Bronchial epithelial cell (primary cell): ENCODE measurements at places on chromosomes 1 and 21.
A peak's percentile ranks its signal among the peaks of the same experiment; 100 is the strongest.

DNA sequence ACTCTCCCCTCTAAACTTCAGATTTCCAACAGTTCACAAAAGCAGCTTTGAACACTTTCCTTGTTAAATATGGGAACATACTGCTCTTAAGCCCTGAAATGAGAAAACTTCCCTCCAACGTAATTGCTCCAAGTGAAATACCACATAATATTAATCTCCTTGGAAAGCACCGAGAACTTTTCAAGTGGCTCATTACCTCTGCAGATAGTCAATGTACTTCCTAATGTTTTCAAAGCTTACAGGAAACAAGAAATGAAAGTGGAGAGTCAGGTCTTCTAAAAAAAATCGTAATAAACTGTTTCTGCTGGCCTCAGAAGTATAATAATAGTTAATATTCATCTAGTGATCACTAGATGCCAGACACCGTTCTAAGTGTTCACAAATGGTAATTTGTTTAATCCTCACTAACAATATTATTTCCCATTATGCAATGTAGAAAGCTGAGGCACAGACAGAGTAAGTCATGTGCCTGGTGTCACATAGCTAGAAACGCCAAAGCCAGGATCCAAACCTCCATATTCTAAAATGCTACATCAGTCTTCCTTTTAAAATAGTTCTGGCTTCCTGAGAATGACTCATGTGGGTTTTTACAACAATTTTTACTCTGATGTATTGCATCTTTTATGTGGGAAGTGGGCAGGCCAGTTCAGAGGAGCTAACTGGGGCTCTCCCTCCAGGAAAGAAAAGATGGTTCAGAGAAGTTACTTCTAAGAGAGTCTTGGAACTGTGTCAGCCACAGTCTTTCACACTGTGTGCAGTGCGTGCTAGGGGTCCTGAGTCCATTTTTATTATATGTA lies 177.2 kb downstream of the PLPPR4 start:
- peak; percentile 7 for DNase-seq

- no peak for DNase-seq
These were observed 406.2 kb downstream of the PTPRU start for GRCh38 chr1:29642519-29642918.

DNA sequence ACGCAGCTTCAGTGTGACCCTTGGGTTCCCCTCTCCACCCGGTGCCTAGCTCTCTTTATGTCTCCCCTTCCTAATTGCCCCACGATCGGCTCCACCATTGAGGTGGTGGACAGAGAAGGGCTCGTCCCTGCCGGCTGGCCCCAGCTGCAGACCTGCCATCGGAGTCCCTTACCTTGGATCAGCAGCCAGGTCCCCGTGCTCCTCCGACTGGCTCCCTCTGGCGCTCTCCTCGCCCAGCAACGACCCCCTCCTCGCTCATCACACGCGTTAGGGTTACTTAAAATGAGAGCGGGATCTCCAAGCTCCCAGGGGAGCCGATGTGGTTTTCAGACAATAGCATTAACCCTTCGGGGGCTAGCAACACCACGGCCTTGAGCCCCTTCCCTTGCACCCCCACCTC lies 8.1 kb upstream of the ETV3L start:
- no peak for DNase-seq

GRCh38 chr1:18939398-18940302 lies 16.8 kb downstream of the IFFO2 start:
- peak; percentile 95 for DNase-seq

DNA sequence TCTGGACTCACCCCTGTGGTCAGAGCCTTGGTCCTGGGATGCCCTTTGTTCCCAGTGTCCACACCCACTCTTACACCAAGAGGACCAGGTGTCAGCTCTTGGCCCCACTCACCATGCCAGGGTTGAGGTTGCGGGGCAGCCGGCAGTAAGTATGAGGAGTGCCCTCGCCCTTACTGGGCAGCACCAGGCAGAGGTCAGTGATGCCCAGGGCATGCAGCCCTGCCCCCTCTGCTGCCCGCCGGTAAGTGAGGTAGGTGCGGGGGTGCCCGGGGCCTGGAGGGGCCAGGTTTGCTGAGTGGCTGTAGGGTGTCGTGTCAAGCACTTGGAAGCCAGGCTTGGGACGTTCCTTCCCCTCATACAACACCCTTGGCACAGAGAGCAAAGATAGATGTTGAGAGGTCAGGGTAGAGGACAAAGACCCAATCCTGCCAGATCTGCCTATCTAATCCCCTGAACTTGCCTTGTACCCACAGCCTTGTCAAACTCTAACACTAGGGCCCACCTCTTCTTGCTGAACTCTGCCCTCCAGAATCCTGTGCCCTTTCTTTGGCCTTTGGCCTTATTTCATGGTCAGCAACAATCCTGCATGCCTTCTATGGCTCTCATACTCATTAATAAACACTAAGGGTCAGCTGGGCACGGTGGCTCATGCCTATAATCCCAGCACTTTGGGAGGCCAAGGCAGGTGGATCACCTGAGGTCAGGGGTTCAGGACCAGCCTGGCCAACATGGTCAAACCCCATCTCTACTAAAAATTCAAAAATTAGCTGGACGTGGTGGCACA lies 3.6 kb downstream of the DENND4B start:
- DNase-seq: no peak

- peak; percentile 29 for DNase-seq
These were observed 9.3 kb upstream of the KLHDC8A start for GRCh38 chr1:205365945-205366463.

DNA sequence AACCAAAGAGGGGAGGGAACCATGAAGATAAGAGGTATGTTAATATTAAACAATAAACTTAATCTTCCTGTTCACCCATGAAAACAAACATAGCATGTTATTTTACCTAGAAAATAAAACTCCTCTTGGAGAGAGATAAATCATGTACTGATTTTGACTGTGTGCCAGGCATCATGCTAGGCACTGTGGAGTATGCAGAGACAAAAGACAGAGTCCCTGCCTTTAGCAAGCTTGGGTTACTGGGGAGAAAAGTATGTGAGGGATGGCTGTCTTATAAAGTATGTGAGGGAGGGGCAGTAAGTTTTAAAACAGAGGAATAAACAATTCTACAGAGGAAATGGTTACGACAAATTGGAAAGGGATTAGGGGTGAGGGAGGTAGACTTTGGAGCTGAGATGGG lies 129.5 kb upstream of the BEND5 start:
- DNase-seq: no peak

DNA sequence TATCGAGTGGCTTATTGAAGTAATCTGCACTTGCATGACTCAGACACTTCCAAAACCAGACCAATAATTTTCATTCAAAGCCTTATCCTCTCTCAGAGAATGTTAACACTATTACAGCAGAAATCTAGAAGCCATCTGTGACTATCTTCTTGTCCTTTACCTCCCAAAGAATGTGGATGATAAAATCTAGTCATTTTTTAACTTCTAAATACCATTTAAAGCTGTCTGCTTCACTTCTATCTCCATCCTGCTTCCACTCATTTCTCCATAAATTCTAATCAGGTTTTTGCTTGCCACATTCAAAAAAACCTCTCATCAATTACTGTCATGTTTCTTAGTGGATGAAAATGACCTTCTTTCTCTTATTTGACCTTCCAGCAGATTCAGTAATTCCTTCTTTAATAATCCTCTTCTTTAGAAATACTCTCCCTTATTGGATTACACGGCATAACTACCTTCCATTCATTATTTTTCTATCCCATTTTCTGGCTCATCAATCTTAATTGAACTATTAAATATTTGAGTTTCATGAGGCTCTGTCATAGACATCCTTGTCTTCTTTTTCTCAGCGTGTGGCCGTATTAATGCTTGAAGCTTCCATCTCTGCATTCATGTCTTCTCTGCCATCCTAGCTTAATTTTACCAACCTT lies 1999.4 kb downstream of the MRPL39 start:
- no peak for DNase-seq

GRCh38 chr1:96214982-96215381 lies 506.6 kb upstream of the PTBP2 start:
- DNase-seq: no peak

DNA sequence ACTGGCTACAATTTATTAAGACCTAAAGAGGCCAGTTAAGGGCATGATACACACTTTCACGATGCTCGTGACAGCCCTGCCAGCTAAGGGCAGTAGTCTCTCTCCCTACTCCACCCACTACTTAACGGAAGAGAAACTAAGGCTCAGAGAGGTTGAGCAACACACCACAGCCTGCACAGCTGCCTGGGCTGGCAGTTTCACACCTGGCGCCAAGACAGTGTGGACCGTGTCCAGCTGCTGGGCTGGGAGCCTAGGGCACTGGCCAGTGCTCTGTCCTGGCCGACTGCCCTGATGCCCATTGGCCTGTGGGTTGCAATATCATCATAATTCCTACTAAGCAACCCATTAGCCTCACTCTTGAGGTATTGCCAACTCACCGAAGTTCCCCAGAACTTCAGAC lies 27.6 kb downstream of the TENT5C start:
- no peak for DNase-seq

- DNase-seq: no peak
These were observed 28.9 kb downstream of the ERI3 start for GRCh38 chr1:44326024-44326701.

DNA sequence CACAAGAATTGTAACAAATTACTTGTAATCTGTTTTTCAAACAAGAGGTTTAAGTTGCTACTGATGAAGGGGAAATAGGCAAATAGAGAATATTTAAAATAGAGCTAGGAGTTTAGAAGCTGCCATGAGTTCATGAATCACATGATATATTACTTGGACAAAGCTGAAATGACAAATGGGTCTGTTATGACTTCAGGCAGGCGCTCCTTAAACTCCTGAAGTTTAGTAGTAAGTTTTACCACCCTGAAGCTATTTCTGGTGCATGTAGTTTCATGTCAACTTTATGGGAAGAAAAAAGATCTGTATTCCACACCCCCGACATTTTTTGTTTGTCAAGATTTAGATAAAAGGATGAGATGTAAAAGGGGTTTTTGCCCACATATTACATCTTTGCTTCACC lies 58.5 kb downstream of the PLA2G4A start:
- peak; percentile 29 for DNase-seq

GRCh38 chr1:243706563-243706962 lies 143.5 kb downstream of the AKT3 start:
- no peak for DNase-seq

DNA sequence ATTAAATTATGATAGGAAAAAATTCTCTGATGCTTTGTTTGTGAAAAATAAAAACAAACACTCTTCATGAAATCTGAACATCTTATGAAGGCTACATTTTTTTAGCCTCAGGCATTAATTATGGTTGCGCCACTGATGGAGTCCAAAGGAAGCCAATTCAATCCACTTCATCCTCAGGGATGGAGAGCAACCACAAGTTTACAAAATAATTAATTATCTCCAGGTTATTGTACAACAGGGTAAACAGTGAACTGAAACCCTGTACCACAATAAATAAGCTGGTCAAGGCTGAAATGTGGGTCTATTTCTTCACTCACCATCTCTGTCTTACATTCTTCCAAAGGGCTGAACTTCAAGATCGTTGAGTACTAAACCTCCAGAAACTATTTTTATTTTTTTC lies 49.2 kb downstream of the MRPL39 start:
- no peak for DNase-seq

DNA sequence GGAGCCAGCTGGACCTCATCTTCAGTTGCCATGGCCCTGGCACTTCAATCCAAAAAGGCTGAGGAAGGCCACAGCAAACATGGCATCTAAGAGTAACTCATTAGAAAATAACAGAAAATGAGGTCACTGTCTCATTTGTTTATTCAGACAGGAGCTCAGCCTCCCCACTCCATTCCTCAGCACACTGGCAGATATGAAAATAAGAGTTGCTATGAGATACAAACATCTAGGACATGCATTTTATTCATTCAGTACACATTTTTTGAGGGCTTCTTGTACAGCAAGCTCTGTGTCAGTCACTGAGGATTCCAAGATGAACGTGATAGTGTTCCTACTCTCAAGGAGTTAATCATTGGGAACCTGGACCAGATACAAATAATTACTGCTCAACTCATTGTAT lies 32.7 kb upstream of the TMEM125 start:
- DNase-seq: no peak

- no peak for DNase-seq
These were observed 49.4 kb downstream of the SYDE2 start for GRCh38 chr1:85151446-85151845.

- no peak for DNase-seq
These were observed 67.8 kb downstream of the POU2F1 start for GRCh38 chr1:167288390-167289074.

- no peak for DNase-seq
These were observed 57.1 kb downstream of the TNFSF18 start for GRCh38 chr1:172993640-172994039.
